ENCODE measurements at places on chromosomes 1 and 21. TPM values are rescaled to one million over a fixed set of nuclear protein-coding genes. Genes with fewer than 3 reads are reported as not detected.

The PTPN22 gene
- total RNA-seq, result 0.70 TPM

DNA sequence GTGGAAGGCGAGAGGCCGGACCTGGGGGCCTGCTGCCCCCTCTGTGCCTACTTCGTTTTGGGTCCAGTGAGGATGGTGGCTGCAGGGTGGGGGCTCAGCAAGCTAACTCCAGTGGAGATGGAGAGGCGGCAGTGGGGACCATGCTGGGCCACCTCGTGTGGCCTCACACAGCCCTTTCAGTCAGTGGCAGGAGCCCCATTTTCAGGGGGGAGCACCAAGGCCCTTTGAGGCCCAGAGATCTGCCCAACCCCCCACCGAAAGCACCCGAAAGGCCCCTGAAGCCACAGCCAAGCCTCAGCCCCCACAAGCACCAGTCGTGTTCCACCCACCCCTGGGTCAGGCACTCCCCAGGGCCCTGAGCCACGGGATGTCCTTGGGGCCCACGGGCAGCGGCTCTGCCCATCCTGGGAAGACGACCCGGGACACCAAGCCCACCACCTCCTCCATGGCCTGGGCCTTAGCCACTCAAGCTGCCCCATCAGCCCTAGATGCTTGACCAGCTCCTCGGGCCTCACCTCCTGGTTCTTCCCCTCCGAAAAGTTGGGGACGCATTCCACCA, 345 bp downstream of the FTCD start:
- DNase-seq, result no peak

The BRINP2 gene
- not detected for total RNA-seq

The S100A7 gene
- not detected for total RNA-seq

The DCST2 gene
- total RNA-seq, result not detected
